ENCODE measurements at places on chromosomes 1 and 21.

GRCh38 chr1:100611086-100611485 is 73.1 kb downstream of the GPR88 start:
- DNase-seq: no peak

DNA sequence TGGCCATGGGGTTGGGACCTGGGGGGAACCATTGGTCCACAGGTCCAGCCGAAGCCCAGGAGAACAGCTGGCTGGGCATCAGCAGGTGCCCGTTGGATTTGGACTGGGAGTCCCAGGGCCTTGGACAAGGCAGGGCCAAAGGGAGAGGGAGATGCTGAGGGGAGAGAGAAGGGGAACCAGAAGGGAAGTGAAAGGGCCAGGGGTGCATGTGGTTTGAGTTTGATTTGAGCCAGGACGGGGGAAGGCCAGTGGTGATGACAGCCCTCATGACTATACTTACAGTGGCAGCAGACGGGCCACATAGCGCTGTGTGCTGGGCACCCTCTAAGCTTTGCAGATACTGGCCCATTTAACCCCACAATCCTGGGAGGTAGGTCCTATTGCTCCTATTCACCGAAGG is 18.8 kb downstream of the AGRN start:
- no peak for DNase-seq

DNA sequence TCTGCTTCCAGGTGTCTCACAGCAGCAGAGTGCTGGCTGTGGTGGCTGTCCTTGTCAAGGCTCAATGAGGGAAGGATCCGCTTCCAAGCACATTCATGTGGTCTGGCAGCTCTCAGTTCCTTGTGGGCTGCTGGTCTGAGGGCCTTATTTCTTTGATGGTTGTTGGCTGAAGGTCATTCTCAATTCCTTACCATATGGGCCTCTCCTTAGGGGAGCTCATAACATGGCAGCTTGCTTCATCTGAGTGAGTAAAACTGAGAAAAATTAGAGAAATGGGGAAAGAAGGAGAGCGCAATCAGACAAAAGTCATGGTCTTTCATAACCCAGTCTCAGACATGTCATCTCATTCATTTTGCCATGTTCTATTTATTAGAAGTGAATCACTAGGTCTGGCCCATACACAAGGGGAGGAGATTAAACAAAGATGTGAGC is 81.7 kb upstream of the TSPAN2 start:
- DNase-seq: peak; percentile 52

- DNase-seq: no peak
These were observed 4.6 kb downstream of the JUN start for GRCh38 chr1:58779059-58779754.

GRCh38 chr1:36352125-36352909 is 28.9 kb upstream of the EVA1B start:
- peak; percentile 69 for DNase-seq

DNA sequence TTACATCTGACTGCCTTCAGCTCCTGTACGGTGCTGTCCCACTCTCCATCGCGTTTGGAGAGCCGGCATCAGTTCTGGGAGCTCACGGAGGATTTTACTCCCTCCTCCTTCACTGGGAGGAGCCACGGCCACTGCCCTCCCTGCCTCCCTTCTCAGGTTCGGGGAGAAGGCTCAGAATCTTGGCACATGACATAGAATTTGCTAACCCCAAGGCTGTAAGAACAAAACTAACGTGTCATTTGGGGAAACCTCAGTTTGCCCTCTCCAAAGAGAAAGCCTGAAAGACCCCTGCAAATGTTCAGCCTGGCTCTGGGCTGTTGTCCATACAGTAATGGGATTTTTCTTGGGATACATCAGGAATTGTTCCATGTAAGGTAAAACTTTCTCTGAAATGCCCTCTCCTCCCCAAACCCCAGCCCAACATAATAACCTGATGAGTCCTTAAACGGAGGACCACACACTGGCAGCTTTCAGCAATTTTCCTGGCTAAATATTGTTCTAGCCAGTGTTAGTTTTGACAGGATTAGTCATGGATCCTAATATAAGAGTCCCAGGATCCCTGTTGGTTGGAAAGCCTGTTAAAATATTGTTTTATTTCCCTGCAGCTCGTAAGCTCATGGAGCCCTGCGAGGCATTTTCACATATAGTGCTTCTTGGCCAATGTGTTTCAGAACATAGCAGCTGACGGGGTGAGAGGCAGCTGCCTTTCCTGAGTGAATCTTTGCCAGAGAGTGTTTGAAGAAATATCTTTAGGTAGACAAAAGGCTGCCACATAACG is 98.8 kb downstream of the RHOU start:
- DNase-seq: peak; percentile 23

DNA sequence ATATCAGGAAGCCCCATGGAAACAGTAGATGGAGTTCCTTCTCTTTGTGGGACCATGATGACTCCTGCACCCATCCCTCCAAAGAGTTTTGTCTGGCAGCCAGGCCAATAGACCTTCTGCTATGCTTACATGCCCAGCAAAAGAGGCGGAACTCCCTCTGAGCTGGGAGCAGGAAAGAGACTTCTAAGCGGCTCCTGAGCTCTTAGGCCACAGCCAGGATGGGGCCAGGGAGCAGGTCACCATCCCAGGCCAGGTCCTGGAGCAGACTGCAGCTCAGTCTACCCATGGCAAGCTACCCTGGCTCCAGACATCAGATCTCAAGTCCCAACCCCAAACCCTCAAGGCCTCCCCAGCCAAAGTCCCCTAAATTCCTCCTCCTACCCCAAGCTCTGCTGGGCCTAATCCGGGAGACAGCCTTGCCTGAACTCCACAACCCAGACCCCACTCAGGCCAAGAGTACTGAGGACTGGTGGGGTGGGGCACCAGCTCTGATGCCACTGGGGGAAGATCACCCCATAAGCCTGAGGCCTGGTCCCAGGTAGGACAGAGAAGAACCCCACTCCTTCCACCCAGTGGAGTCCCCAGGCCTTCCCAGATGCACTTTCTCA is 387.9 kb downstream of the MATN1 start:
- DNase-seq: no peak
